NCI-H748 treated with DMSO at 0.1 percent for 48 hours (cell line): ENCODE measurements at places on chromosomes 7 and 10.

DNA sequence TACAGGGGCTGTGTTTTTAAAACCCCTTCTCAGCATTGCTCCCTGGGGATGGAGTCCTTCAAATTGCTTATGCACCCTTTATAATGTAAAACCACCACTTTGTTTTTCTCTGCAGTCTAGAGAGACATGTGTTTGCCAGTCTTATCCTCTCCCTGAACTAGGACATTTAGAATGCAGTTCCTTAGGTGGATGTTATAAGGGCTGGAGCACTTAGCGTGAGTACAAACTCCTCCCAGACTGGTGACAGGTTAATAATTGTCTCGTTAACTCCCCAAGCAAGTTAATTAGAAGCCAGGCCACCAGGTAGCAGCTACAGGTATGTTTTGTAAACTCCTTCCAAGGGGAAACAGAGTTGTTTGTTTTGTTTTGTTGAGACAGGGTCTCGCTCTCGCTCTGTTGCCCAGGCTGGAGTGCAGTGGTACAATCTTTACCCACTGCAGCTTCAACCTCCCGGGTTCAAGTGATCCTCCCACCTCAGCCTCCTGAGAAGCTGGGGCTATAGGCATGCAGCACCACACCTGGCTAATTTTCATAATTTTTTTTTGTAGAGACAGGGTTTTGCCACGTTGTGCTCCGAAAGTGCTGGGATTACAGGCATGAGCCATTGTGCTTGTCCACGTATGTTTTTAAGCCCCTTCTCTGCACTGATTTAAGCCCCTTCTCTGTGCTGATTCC is 100.2 kb downstream of the FAM107B start:
- DNase-seq, result no peak

DNA sequence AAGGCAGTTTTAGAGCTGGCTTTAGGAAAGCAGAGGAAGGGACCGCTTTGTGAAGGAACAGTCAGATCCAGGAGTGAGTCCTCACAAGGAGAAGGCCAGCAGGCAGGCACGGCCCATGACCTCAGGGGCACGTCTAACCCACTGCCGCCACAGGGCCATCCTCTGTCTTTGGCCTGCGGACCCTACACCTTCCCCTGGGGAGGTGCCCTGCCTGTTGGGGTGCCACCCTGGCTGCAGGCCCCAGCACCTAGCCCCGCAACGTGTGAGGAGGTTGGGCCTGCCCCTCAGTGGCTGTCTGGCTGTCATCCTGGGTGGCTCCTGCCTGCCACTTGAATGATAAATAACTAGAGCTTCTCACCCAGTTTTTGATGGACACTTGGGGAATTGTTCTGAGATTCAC is 31.0 kb upstream of the TRIM8 start:
- no peak for DNase-seq

GRCh38 chr10:102713539-102713813 is 721 bp downstream of the ARL3 start:
- no peak for DNase-seq

GRCh38 chr10:13587391-13587790 is 626 bp downstream of the PRPF18 start:
- no peak for DNase-seq

GRCh38 chr7:44449584-44449928 is 40.9 kb downstream of the NUDCD3 start:
- DNase-seq, result no peak

DNA sequence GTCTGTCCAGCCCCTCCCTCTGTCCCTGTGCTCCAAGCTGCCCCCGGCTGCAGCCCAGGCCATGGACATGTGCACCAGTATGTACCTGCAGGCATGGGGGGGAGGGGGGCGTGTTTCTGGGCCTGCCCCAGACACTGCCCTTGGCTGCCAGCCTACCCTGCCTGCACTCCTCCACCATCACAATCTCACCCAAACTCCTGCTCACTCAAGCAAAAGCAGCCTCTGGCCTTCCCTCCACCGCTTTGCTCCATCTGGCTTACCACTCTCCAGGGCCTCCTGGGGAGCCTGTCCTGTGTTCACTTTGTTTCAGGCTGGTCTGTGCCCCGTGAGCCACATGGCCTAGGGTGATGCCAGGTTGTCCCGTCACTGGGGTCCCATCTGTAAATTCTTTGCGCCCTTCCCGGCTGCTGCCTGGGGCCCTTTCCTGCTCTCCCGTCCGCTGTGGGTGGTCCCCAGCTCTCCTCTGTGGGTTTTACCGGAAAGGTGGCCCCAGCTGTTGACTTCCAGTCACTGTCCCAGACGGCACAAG is 33.3 kb upstream of the PPIF start:
- DNase-seq, result no peak

DNA sequence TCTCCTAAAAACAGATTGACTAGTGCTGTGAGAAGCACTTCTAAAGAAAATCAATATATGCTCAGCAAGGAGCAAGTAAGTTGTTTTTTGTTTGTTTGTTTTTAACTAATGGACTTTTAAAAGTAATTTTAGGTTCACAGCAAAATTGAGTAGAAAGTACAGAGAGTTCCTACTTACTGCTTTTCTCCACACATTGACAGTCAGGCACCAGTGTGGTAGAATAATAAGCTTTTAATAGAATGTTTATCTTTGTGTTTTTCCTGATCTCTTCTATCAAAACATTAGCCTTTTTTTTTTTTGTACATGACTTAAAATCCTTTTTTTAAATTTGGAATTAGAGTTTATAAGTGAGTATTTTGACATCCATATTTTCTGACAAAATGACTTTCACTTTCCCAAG is 28.0 kb downstream of the MINPP1 start:
- no peak for DNase-seq

GRCh38 chr10:44818701-44819127 is 92.4 kb upstream of the TMEM72 start:
- DNase-seq, result no peak

GRCh38 chr10:22244001-22244400 is 26.2 kb upstream of the EBLN1 start:
- DNase-seq, result no peak

- DNase-seq, result no peak
These were observed 57.9 kb upstream of the EXOC6 start for GRCh38 chr10:92790440-92790839.

- no peak for DNase-seq
These were observed 107.6 kb downstream of the WDR37 start for GRCh38 chr10:1163831-1164230.

DNA sequence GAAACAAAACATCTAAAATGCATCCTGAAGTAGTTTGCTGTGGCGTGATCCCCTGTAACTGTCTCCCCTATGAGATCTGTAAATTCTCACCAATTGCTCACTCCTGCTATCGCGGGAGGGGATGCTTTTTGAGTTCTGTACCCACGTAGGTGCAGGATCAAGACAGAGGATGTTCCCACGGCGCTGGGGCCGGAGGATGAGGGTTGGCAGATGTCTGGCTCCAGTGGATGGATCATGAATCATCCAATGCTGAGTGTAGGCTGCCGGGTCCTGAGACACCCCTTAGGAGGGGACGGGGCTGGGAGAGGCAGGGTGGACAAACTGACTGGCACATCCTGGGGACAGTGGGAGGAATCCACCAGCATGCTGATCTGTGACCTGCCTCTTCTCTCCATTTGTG is 224.4 kb downstream of the USP6NL start:
- DNase-seq, result no peak
